ENCODE measurements at places on chromosomes 4 and X. TPM values are rescaled to one million over a fixed set of nuclear protein-coding genes. Genes with fewer than 3 reads are reported as not detected.

- DNase-seq: no peak
Measured at GRCh38 chrX:123971982-123972381, 10.5 kb downstream of the STAG2 start.

DNA sequence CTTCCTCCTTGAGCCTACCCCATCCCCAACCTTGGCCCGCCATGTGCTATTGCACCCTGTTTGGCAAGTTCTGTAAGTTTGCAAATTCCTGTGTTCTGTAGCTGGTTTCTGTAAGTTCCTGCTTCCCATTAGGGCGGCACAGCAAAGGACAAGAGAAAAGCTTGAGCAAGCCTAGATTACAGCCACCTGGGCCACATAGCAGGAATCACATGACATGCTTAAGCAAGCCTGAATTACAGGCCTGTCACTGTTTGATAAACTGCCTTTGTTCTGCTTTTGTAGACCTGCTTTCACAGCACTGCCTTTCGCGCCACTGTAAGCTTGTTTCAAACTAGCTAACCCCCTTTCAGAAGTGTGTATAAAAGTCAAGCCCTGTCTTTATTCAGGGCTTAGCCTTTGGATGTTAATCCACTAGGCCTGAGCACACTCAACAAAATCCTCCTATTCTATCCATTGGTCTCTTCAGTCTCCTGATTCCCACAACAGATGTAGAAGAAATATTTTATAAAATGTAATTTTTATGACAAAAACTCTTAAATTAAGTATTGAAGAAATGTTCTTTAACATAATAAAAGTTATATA lies 906.8 kb upstream of the NDST4 start:
- DNase-seq: no peak

GRCh38 chrX:116272322-116272721 lies 101.8 kb downstream of the AGTR2 start:
- no peak for DNase-seq

Gene GPC4
- total RNA-seq: not detected

Gene CFI
- not detected for total RNA-seq

DNA sequence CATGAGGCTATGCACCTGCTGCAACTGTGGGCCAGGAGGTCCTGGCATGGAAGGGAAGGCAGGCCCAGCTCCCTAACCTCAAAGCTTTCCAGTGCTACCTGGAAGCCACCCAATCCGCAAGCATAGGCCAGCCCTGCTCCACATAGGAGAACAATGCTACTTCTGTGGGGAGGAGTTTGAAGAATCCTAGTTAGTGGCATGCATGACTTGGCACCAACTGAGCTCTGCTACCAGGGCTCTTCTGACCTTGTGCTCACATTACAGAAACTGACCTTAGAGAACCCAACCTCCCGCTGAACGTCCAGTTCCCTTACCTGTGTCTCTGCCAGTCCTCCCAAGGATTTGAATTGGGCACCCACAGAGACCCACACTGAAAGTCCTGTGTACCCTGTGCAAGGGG lies 58.8 kb downstream of the USP46 start:
- DNase-seq: no peak

Data from naive thymus-derived CD8-positive, alpha-beta T cell (primary cell).